ENCODE measurements at places on chromosomes 2 and 18.

DNA sequence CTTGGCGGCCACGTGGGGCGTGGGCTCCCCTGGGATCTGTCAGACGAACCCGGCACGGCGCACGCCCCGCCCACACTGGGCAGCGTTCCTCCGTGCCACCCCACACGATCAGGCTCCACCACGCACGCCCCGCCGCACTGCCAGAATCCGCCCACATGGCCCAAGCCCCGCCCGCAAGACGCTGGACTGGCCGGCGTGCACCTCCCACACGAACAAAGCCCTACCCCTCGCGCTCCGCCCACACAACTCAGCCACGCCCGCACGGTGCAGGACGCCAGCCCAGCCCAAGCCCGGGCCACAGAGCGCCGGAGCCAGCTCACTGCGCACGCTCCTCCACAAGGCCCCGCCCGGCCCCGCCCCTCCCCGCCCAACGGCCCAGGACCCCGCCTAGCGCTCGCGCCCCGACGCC is 555 bp downstream of the TMEM18 start:
- peak; percentile 94 for DNase-seq

DNA sequence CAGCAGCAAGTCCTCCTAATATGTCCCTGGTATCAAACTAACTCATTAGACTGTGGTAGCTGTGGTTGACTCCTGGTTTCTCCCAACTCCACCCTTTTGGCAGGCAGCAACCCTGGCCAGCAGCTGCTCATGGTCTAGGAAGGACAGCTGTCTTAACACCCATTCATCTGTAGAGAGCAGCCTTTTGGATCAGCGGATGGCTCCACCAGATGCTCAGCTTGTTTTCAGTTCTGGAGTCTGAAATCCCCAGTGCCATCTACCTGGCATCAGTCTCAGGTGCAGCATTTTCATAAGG is 100.5 kb downstream of the SPOPL start:
- no peak for DNase-seq

DNA sequence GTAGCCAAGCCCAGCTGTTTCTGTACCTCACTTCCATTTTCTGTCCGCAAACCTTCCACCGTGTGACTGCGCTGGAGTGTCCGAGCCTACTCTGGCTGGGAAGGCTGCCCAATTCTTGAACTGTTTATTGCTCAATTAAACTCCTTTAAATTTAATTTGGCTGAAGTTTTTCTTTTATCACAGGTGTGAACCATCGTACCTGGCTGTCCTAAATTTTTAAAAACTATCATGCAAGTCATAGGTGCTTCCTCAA is 6.2 kb upstream of the RNU2-63P start:
- no peak for DNase-seq

DNA sequence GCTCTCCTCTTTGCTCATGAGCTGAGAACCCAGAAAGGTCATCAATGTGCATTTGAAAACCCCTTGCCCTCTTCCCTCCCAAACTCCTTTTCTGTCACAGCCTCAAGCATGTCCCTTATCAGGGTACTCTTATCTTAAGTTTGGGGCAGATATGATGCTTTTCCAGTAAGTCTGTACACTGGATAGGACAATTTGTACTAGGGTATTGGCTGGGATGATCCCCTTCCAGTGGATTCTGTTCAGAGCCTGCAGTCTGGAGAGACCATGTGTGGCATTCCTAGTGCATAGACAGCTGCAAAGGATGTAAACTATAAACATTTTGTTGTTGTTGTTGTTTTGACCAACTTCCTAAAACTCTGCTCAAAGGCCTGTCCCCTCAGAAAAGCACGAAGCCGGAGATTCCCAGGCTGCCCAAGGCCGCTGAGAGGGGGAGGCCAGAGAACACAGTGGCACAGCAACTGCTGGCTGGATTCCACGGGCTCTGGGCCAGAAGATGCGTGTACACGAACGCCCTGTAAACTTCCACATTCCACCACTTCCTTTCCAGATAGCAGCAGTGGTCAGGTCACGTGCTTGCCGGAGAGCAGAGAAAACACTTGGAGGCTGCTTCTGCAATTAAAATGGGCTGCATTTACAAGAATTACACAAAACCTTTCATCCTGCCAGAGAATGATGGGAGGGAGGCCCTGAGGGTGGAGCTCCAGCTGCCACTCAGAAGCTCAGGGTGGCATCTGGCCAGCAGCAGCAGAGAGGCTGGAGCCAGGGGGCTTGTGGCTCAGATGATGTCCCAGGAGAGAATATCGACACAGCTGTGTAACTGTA is 42.1 kb downstream of the BMP10 start:
- DNase-seq: peak; percentile 41

DNA sequence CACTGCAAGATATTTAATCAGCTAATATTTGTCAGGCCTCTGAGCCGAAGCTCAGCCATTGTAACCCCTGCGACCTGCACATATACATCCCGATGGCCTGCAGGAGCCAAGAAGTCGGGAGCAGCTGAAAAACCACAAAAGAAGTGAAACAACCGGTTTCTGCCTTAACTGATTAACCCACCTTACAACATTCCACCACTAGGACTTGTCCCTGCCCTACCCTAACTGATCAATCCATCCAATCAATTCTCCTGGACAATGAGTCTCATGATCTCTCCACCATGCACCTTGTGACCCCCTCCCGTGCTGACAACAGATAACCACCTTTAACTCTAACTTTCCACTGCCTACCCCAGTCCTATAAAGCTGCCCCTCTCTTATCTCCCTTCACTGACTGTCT is 945.4 kb upstream of the GYPC start:
- DNase-seq: no peak

GRCh38 chr2:216490061-216490460 is 8.6 kb upstream of the RPL37A start:
- DNase-seq: no peak

DNA sequence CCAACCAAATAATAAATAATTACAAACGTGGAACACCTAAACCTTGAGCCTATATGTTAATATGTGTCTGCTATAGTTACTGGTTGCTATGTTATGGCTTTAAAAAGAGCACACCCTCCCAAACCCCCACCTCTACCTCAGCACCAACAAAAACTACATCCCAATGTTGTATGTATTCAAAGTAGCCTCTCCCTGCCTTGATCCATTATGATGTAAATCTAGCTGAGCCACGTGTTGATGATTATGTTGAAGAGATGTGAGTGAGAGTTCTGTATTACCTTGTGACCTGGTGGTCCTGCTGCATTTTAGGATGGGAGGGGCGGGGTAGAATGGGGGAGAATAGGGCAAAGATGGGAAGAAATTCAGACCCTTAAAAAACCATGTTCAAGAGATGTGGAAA is 4.8 kb downstream of the MFSD6 start:
- no peak for DNase-seq

GRCh38 chr2:121210691-121211090 is 74.3 kb downstream of the TFCP2L1 start:
- DNase-seq: no peak

GRCh38 chr18:11850821-11851145 is 430 bp upstream of the CHMP1B start:
- no peak for DNase-seq

DNA sequence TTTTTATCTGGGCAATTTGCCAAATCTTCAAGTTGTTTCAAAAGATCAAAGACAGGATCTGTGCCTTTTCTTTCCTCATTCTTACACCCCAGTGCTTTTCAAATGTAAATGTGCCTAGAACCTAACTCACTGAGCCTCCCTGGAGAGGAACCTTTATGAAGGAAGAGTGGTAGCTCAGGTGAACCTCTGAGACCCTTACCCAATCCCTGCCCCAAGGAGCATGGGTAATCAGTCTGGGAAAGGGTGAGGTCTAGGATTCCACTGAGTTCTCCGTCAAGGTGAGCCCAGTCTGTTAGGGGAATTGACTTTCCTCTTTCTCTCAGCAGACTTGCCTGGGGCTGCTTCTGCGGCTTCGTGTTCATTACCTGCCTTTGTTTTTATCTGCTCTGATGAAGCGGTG is 88.1 kb upstream of the MAP4K4 start:
- no peak for DNase-seq

DNA sequence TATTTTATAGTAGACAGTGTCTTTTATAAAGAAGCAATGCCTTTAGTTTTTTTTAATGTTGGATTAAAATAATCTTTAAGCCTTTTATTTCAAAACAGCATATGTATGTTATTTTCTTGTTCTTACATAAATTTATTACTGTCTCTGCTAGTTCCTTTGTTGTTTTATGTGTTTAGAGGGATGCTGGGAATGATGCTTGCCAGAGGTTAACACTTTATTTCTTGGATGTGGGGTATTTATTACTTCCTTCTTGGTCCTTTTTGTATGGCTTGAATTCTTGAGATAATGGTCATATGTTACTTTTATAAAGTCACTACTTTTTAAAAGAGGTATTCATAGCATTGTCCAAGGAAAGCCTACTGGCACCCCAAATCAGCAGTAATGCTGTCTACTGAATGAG is 63.1 kb downstream of the ANKRD12 start:
- no peak for DNase-seq

- no peak for DNase-seq
These were observed 64.5 kb upstream of the ZCCHC2 start for GRCh38 chr18:62458346-62458745.

DNA sequence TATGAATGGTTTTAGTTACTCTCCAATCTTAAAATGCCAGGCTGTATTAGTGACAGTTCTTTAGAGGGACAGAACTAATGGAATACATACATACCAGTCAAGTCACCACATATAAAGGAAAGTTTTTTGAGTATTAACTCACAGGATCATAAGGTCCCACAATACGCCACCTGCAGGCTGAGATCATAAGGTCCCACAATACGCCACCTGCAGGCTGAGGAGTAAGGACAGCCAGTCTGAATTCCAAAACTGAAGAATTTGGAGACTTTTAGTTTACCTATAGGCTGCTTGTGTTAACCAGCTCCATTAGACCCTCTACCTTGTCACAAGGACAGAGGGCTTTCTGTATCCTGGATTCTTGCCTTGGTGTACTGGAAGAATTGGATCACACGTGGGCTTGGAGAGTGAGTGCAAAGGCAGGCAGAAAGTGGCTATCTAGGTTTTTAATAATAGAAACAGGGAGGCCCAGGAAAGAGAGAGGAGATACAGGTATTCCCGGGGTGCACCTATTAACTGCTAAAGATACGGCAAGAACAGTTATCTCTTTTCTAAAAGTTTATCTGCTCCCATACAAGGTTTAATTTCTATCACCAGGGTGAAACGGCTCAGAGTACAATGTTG is 234.9 kb upstream of the CYRIA start:
- DNase-seq: no peak

Data from stimulated activated CD8-positive, alpha-beta memory T cell treated with anti-CD3 and anti-CD28 coated beads, Interleukin-7, amount 100 ng/mL, for 1 hour (primary cell).